Smooth muscle cell of the coronary artery (primary cell): ENCODE measurements at places on chromosomes 13 and 19. TPM values are rescaled to one million over a fixed set of nuclear protein-coding genes. Genes with fewer than 3 reads are reported as not detected.

USHBP1 gene
- total RNA-seq, result 1.1 TPM in 1 of 2 replicates, not detected in the other

ZNF610 gene
- 4.3 and 4.6 TPM in 2 replicates for total RNA-seq

MRPL4 gene
- 5.7 and 18.0 TPM in 2 replicates for total RNA-seq

TMPRSS9 gene
- not detected in 2 replicates for total RNA-seq

KANK3 gene
- 0.23 and 0.30 TPM in 2 replicates for total RNA-seq

C19orf38 gene
- 0.12 and 0.15 TPM in 2 replicates for total RNA-seq

KLK7 gene
- total RNA-seq, result not detected in 2 replicates

IGFL2 gene
- total RNA-seq, result not detected in 2 replicates

KLK15 gene
- total RNA-seq, result not detected in 2 replicates

LRFN3 gene
- 1.1 and 1.5 TPM in 2 replicates for total RNA-seq

TMEM238 gene
- total RNA-seq, result 0.30 TPM in 1 of 2 replicates, not detected in the other

SIGLEC5 gene
- not detected in 2 replicates for total RNA-seq

CD209 gene
- total RNA-seq, result not detected in 2 replicates

SLC46A3 gene
- total RNA-seq, result 2.8 and 12.3 TPM in 2 replicates

ATXN8OS gene
- total RNA-seq, result not detected in 2 replicates

TNFSF13B gene
- total RNA-seq, result 0.60 and 7.3 TPM in 2 replicates

IL4I1 gene
- 0.23 TPM in 1 of 2 replicates, not detected in the other for total RNA-seq

GRK1 gene
- not detected in 2 replicates for total RNA-seq

ZNF491 gene
- 2.8 and 5.7 TPM in 2 replicates for total RNA-seq

ALG11 gene
- 7.6 and 19.2 TPM in 2 replicates for total RNA-seq

CBY2 gene
- not detected in 2 replicates for total RNA-seq

CEACAM4 gene
- not detected in 2 replicates for total RNA-seq

NALCN gene
- total RNA-seq, result 2.1 and 7.1 TPM in 2 replicates

LGI4 gene
- total RNA-seq, result 0.15 and 2.1 TPM in 2 replicates

CAPN12 gene
- total RNA-seq, result 0.08 TPM in 1 of 2 replicates, not detected in the other

CACNG6 gene
- total RNA-seq, result 0.12 and 6.3 TPM in 2 replicates

SBSN gene
- 0.23 and 235 TPM in 2 replicates for total RNA-seq

C5AR2 gene
- total RNA-seq, result under 0.01 and 0.12 TPM in 2 replicates

AP2S1 gene
- total RNA-seq, result 168 and 192 TPM in 2 replicates

SAMD4B gene
- 22.5 and 38.7 TPM in 2 replicates for total RNA-seq

NRTN gene
- total RNA-seq, result not detected in 2 replicates

CEACAM7 gene
- not detected in 2 replicates for total RNA-seq

ZNF837 gene
- total RNA-seq, result 0.35 and 2.0 TPM in 2 replicates

MAST1 gene
- total RNA-seq, result 0.35 TPM in 1 of 2 replicates, not detected in the other

KLK2 gene
- not detected in 2 replicates for total RNA-seq

ANGPTL8 gene
- 0.59 TPM in 1 of 2 replicates, not detected in the other for total RNA-seq

URAD gene
- total RNA-seq, result not detected in 2 replicates

PSG1 gene
- 1.2 TPM in 1 of 2 replicates, not detected in the other for total RNA-seq

ZNF582 gene
- 2.9 and 3.9 TPM in 2 replicates for total RNA-seq

ZNF414 gene
- 2.2 and 4.8 TPM in 2 replicates for total RNA-seq

ZNF541 gene
- total RNA-seq, result under 0.01 TPM in 1 of 2 replicates, not detected in the other

ZIC2 gene
- total RNA-seq, result under 0.01 TPM in 1 of 2 replicates, not detected in the other

CACNG7 gene
- 0.47 and 2.0 TPM in 2 replicates for total RNA-seq

KLK4 gene
- not detected in 2 replicates for total RNA-seq

TMEM59L gene
- 0.23 and 0.98 TPM in 2 replicates for total RNA-seq

ASF1B gene
- total RNA-seq, result 0.94 and 4.6 TPM in 2 replicates

OR7C1 gene
- not detected in 2 replicates for total RNA-seq

DIRAS1 gene
- 1.2 and 18.4 TPM in 2 replicates for total RNA-seq

ADGRE1 gene
- 0.08 TPM in 1 of 2 replicates, not detected in the other for total RNA-seq

IGFL1 gene
- not detected in 2 replicates for total RNA-seq

CARM1 gene
- 18.8 and 23.2 TPM in 2 replicates for total RNA-seq

RGCC gene
- total RNA-seq, result 1.1 and 4.4 TPM in 2 replicates
